ENCODE measurements at places on chromosomes 3 and 15.

- no peak for DNase-seq
Observed at GRCh38 chr3:35448121-35448520, 191.2 kb upstream of the ARPP21 start.

DNA sequence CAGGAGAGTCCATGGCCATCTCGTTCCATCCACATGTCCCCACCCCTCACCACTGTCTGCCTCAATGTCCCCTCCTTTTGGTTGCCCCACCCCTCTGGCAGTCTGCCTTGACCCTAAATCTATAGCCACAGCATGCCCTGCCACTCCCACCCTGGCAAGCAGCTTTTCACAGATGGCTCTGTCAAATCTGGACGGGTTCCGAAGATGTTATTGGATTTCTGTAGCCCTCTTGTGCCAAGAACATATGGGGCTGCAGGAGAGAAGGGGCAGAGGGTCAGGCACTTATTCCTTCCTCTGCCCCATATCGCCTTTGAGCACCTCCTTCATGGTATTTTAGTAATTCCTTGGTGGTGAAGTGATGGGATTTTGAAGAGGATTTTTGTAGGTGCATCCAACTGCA lies 57.1 kb downstream of the EPHB1 start:
- no peak for DNase-seq

GRCh38 chr3:103308921-103309320 lies 874.1 kb downstream of the ZPLD1 start:
- no peak for DNase-seq

- DNase-seq = no peak
Observed at GRCh38 chr15:38854506-38854905, 289.9 kb upstream of the RASGRP1 start.

DNA sequence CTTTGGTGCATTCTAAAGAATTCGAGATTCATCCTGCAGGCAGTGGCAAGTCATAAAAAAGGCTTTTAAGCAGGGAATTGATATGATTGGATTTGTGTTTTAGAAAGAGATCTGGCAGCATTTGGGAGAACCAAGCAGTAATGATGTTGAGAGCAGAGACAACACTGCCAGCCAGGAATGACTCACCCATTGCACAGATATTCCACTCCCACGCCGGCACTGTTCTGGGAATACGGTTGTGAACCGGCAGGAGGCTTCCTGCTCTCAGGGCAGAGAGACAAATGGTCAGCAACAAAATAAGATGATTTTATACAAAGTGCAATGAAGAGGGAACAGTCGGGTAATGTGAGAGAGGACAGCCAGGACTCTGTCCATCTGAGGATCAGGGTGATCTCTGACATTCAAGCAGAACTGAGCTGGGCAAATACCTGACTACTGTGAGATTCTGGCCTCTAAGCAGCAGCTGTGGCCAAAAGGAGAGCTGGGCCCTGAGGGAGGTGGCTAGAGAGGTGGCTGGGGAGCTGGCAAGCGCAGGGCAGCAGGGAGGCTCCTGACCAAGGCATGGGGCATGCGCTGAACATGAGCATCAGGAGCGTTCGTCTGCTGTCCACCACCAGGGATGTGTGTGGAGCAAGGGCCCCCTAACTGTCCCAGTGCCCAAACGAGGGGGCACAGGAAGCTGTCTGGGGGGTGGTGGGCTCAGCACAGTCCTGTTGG lies 56.1 kb upstream of the PLXNA1 start:
- peak; percentile 55 for DNase-seq

DNA sequence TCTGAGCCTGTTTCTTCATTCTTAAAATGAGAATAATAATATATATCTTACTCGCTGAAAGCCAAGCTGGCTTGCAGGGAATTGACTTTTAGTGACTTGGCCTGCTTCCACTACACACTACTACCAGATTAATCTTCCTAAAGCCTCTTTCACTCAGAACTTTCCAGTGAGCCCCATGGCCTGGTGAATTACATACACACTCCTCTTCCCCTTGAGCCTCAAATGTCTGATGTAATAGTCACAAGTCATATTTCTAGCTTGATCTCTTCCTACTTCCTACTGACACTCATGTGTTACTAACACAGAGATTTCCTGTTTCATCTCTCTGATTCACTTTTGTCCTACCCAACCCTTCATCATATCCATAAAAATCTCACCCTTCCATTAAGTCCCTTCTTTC lies 82.7 kb upstream of the SOX2 start:
- no peak for DNase-seq

DNA sequence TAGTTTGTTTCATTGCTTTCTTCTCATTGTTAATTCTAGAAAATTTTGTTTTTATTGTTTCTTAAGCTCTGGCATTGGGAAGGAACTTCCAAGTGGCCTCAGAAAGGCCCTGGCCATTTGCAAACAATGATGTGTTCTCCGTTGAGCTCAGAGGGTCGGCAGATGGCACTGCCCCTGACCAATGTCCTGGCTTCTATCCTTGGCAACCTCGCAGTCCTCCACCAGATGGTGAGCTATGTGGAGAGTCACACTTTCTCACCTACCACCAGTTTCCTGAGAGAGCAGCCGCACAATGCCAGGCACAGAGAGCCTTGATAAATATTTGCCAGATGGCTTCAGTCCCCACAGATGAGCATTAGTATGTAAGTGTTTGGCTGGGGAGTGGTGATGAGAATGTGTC lies 343.7 kb downstream of the EPHB1 start:
- DNase-seq = no peak

GRCh38 chr15:100926258-100926657 lies 7.1 kb downstream of the LRRK1 start:
- no peak for DNase-seq

- no peak for DNase-seq
Observed at GRCh38 chr3:192220915-192221314, 506.4 kb downstream of the FGF12 start.

- DNase-seq = no peak
Observed at GRCh38 chr3:55704521-55704920, 217.4 kb upstream of the WNT5A start.
